Keratinocyte (primary cell): ENCODE measurements at places on chromosomes 5 and 9. TPM values are rescaled to one million over a fixed set of nuclear protein-coding genes. Genes with fewer than 3 reads are reported as not detected.

The WDR31 gene
- polyA plus RNA-seq = 0.94 to 2.3 TPM (median 1.2 TPM) in 3 replicates

The CCL27 gene
- polyA plus RNA-seq = 0.46 to 1.1 TPM (median 1.1 TPM) in 3 replicates

The C5orf52 gene
- not detected in 3 replicates for polyA plus RNA-seq

The PPP2R2B gene
- polyA plus RNA-seq = 0.33 to 0.42 TPM (median 0.33 TPM) in 3 replicates

GRCh38 chr5:139847091-139847490, 51.5 kb downstream of the PSD2 start:
- DNase-seq = no peak

- DNase-seq = no peak
Measured at GRCh38 chr9:114372921-114373448, 14.8 kb downstream of the AKNA start.

DNA sequence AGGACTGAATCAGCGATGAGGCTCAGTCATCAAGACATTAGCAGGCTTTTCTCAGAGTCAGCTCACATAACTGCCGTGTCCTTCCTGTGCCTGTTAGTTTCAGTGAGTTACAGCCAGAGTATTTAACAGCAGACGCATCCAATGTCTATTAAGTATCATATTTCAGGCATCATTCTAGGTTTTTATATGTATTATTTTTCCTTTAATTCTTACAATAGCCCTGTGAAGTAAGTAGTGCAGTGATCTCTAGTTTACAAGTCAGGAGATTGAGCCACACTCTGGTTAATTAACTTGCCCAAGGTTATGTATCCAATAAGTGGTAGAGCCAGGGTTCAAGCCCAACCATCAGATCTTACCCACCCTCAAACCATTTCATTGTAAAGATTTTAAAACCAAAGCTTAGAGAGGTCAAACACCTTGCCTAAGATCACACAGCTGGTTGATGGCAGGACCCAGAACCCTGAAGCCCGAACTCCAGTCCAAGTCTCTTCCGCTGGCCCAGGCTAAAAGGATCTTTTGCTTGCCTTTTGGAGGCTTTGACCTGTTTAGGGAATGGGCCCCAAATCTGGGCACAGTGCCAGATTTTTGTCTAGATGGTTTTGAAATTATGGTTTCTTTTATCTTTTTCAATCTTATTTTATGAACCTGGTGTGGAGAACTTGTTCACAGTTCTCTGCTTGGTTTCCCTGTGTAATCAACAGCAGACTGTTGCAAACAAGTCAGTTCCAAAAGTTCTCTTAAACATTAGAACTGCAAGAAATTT, 261.2 kb upstream of the CLINT1 start:
- DNase-seq = peak; percentile 17

DNA sequence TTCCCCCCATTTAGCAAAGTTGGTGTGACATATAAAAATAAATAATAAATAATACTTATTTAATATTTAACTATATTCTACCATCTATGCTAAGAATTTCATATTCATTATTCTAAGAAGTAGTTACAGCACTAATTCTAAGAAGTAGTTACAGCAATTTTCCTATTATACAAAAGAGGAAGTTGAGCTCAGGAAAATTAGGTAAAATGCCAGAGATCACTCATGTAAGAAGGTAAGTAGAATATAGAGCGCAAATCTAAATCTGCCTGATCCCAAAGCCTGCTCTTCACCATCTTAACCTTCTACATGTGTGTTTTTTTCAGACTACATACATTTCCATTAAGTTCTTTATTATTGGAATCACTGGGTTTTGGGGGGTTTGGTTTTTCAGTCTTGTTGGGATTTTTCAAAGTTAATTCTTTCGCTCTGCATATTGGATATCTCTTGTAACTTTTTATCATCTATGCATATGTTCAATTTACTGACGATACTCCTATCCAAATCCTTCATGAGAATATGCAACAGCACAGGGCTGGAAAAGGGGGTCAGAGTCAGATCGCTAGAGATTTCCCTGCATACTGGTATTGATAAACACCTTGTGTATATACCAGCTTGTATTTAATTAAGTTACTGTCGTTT, 852.1 kb downstream of the MAT2B start:
- DNase-seq = no peak

GRCh38 chr5:4078544-4078943, 482.9 kb downstream of the IRX1 start:
- DNase-seq = no peak

- no peak for DNase-seq
Measured at GRCh38 chr5:152355061-152355460, 50.0 kb downstream of the NMUR2 start.

DNA sequence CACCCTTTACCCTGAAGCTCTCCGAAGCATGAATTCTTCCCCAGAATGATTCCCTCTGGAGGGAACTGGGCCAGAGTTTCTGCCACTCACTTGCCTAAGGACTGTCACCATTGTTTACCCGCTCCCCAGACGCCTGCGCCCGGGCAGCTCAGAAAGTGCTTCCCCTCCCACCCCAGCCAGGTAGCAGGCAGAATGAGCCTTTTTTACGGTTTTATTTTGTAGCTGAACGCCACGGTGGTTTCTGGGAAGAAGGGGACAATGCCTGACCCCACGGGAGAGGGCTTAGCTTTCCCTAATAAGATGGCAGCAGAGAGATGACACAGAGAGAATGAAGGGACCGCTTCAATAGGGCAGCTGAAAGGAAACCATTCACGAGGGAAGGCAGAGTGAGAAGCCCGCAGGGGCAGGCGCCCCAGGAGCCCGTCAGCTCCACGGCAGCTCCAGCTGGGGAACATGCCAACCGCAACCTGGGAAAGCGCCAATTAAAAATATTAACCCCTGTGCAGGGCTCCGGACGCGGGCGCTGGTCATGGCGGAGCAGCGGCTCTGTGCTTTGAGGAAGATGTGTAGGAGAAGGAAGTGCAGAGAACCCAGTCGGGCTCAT, 20.4 kb upstream of the NTNG2 start:
- DNase-seq = no peak

- no peak for DNase-seq
Measured at GRCh38 chr9:126304207-126304970, 22.2 kb upstream of the MVB12B start.

DNA sequence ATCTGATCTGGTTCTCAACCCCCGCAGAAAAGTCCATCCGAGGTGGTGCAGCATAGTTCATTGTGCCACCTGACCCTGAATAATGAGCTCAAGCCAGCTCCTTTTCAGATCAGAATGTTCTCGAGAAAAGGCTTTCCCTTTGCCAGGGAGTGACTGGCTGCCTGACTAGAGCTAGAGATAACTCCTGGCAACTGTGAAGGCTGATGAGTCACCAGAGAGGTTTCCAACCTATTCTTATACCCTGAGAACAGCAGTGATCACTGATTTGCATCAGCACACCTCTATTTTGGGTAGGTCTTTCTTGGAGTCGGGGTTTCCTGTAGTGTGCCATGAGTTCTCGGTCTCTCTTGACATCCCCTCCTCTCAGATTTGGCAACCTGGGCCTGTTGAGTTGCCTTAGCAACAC, 127.9 kb downstream of the PIK3R1 start:
- DNase-seq = no peak

GRCh38 chr9:122192261-122192875, 32.7 kb downstream of the MORN5 start:
- DNase-seq = no peak

- no peak for DNase-seq
Measured at GRCh38 chr9:18666348-18666747, 192.4 kb downstream of the ADAMTSL1 start.

DNA sequence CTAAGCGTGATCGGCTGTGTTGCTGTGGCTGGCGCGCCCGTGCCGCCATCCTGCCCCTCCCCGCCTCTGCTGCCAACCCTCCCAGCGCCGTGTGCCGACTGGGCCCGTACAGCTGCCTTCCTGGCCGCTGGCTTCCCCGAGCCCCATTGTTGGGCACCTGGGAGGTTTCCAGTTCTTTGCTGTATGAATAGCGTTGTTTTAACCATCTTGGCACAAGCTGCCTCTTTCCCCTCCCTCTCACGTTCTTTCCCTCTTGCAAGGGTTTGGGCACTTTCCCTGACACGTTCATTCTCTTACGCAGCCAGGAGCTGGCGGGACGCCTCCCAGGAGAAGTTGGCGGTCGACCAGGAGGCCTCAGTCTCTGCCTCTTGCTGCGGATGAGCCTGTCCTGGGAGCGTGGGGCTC, 43.1 kb upstream of the RXRA start:
- peak; percentile 40 for DNase-seq

DNA sequence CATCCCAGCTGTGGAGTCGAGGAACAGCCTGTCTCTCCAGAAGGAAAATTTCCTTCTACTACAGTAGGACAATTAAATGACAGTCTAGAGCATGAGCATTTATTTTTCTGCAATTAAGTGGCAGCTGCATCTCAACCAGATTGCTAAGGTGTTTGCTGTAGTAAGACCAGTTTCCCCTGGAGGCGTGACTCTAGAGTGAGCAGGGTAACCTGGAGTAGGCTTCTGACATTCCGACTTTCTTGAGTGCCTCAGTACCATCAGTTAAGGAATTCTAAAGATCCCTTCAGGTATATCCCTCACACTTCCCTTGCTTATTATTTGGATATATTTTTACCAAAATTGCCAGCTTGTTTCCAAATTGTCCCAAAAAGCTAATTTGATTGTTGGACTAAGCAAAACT, 59.2 kb upstream of the IRX2 start:
- no peak for DNase-seq

DNA sequence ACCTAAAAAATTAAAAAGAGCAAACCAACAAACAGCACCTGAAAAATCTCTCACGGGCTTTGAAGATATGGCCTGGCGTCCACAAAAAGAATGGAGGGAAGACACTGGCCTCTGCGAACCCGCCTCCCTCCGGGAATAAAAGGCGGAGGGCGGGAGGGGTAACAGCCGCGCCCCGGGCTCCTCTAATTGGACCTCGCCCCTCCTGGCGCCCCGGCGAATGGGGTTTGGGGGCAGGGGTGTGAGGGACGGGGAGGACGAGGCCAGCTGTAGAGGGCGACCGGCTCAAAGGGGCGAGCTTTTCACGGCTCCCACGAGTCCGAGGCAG, 753 bp downstream of the FANCC start:
- no peak for DNase-seq

DNA sequence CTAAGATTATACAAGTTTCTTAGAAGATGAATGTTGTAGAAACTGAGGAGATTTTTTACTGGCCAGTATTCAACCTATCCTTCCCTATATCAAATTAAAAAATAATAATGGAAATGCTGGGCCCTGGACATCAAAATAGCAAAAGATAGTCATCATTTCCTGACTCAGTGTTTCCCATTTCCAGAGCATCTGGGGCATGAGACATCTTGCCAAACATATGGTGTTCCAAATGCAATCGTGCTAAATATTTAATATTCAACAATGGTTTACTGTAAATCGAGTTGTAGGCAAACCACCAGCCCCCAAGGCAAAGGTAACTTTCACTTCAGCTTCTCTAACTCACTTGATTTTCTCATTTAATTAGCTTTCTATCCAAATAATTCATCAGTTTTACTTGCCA, 152.9 kb downstream of the FRMD3 start:
- no peak for DNase-seq

DNA sequence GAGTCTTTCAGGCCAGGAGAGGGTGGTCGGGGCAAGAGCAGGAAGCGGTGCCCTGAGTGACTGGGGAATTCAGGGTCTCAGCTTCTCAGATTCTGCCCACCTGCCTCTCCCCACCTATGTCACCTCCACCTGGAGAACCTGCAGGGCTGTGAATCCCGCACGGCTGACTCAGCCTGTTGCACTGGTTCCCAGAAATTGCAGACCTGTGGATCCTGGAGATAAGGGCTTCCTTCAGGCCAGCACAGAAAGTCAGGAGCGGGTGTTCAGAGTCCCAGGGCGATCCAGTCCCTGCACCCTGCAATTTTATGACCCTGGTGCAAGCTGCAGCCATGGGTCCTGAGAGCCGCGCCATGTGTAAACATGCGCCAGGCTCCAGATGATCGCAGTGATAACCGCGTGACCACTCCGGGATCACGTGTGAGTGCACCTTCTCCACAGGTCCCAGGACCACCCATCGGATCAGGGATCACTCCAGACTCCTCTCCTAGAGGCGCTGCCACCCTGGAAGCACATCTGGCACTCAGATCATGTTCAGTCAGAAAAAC, 17.8 kb downstream of the IRX4 start:
- no peak for DNase-seq
